Cardiac fibroblast (primary cell): ENCODE measurements at places on chromosomes 7 and 10.

GRCh38 chr7:112162784-112163506, 43.3 kb downstream of the DOCK4 start:
- no peak for DNase-seq

GRCh38 chr7:151684408-151685175, 164.9 kb upstream of the RHEB start:
- DNase-seq: no peak

DNA sequence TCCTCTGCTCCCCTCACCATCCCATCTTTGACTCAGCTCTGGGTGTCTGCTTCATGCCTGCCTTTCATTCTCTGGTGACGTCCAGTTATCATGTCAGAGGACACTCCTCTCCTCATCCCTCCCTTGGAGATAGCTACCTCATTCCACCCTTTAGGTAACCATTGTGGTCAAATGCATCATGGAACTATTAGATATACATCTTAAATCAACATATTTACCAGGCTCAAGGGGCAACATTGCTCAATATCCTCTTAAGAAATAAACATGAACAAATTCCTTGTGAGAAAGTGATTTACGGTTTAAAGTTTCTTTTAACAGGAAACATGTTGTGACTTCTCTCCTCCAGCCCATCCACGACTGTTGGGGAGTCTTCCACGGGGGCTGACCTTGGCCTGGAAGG, 511.6 kb upstream of the IGFBP3 start:
- DNase-seq: peak; percentile 81

- DNase-seq: peak; percentile 3
These were observed 257.3 kb downstream of the SDK1 start for GRCh38 chr7:3558400-3558799.

- no peak for DNase-seq
These were observed 111.3 kb upstream of the KCTD7 start for GRCh38 chr7:66517212-66517909.

DNA sequence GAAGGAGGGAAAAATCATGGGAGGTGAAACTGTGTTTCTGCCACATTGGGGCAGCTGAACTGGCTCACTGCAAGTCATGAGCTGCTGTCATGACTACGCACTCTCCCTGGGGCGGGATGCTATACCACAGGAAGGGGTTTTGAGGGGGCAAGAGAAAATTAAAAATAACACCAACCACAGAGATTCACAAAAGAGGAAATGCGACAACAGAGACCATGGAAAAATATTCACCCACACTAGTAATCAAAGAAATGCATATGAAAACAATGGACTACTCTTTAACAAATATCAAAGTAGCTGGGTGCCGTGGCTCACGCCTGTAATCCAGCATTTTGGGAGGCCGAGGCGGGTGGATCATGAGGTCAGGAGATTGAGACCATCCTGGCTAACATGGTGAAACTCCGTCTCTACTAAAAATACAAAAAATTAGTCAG, 65.2 kb upstream of the TM9SF3 start:
- DNase-seq: no peak

- no peak for DNase-seq
These were observed 130.8 kb downstream of the WNT2 start for GRCh38 chr7:117192108-117192507.

- no peak for DNase-seq
These were observed 22.7 kb downstream of the AVPI1 start for GRCh38 chr10:97664282-97664850.

GRCh38 chr7:2289111-2289586, 25.1 kb downstream of the SNX8 start:
- DNase-seq: no peak

DNA sequence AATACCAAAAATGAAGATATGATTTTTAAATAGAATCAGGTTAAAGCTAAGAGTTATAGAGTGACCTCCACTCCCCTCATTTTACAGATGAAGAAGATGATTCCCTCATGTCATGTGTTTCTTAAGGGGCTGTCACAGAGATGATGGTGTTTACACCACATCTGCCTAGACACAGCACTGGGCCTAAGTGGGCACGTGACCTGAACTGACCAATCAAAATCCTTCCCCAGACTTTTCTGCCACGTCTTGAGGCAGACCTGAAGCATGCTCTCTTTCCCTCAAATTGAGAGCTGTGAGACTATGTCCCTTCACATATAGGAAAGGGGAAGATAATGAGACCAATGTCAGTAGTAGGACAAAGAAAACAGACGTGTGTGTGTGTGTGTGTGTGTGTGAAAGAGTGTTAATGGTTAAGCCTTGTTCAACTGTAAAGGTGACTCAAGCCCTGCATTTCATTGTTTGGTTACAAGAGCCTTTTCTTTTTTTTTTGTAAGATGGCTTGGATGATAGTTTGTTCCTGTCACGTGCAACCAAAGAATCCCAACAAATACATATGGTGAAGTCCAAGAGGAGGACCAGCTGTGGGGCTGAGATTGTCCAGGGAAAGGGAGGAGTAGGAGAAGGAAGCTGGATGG, 172.8 kb upstream of the AOAH start:
- DNase-seq: no peak

GRCh38 chr10:4217653-4218052, 432.6 kb upstream of the KLF6 start:
- no peak for DNase-seq

DNA sequence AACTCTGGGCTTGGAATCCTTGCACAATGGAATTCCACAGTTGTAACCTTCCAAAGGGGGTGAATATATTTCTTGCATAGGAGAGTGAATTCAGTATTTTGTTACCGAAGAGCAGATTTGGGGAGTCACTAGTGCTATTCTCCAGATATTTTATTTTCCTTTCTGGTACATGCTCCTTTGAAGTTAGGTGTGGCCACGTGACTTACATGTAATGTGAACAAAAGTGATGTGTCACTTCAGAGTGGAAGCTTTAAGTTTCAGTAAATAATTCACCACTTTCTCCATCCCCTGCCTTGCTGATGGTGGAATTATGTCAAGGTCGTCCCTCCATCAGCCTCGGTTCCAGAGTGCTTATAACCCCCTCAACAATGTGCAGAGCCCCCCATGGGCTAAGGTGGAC, 25.3 kb downstream of the ASNS start:
- DNase-seq: no peak

GRCh38 chr7:84705706-84706105, 481.1 kb downstream of the SEMA3D start:
- peak; percentile 33 for DNase-seq

DNA sequence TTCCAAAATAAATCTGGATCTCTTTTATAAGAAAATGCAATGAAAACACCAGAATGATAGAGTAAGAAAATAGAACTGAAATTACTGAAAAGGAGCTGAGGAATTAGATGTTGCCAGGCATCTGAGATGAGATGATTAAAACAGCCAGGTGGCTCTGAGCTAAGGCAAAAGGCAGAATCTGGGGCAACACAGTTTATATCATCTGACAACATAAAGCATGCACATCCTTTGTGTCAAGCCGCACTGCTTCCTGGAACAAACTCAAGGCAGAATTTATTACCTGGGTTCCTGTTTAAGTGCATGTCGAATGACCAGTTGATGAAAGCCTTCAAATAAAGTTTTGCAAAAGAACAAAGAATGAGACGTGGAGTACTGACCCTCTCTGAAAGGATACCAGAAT, 247.0 kb downstream of the SNX10 start:
- no peak for DNase-seq

GRCh38 chr7:117176206-117176605, 146.7 kb downstream of the WNT2 start:
- DNase-seq: no peak

DNA sequence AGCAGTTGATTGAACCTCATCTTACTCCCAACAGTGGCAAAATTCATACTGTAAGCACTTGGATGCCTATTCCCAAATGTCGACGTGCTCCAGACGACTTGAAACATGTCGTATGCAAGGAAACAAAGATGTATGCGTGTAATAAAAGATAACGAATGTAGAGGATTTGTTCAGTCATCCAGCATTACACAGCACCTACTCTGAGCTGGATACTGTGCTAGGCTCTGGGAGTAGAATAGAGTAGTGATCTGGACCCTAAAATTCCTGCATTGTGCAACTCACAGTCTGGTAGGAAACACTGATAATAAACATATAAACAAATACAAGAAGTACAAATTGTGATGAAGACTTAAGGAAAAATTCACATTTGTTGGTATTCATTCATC, 5.6 kb upstream of the TBX20 start:
- DNase-seq: peak; percentile 8

DNA sequence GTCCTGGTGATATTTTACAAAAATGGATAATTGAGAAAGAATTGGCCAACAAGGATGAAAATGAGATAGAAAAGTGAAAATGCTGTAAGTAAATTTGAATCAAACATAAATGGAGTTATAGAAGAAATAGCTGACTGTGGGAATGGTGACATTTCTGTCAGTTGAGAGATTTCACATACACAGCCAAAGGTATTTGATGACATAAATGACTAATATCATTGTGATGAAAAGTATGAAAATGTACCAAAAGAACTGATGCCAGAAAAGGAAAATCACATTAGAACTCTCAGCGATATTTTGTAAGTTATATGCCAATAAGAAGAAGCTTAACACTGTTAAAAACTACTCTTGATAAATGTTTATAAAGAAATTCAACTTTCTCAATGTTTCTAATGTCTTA, 54.9 kb downstream of the TFPI2 start:
- DNase-seq: peak; percentile 62

- no peak for DNase-seq
These were observed 707.8 kb downstream of the SUGCT start for GRCh38 chr7:40842641-40843040.

GRCh38 chr7:2646680-2647571, 15.1 kb downstream of the TTYH3 start:
- no peak for DNase-seq

GRCh38 chr7:55172161-55172560, 153.3 kb downstream of the EGFR start:
- DNase-seq: no peak

- no peak for DNase-seq
These were observed 26.5 kb downstream of the LRGUK start for GRCh38 chr7:134153493-134154136.

DNA sequence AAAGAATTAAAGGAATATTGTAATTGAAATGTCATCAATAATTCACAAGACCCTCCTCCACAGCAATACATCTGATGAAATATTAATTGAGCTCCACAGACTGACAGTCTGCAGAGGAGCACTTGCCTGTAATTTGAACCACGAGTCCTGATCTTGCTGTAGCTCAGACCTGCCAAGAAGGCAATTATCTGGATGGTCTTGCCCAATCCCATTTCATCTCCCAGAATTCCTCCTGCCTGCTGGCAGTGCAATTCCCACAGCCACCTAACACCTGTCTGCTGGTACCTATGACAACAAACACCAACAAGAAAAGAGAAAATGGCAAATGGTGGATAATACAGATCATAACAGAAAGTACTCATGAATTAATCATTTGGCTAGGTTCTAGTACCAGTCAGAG, 38.5 kb downstream of the ERCC6 start:
- DNase-seq: no peak

- DNase-seq: peak; percentile 70
These were observed 210.4 kb upstream of the ADO start for GRCh38 chr10:62594093-62594520.

GRCh38 chr10:110033701-110034235, 26.0 kb downstream of the ADD3 start:
- no peak for DNase-seq

DNA sequence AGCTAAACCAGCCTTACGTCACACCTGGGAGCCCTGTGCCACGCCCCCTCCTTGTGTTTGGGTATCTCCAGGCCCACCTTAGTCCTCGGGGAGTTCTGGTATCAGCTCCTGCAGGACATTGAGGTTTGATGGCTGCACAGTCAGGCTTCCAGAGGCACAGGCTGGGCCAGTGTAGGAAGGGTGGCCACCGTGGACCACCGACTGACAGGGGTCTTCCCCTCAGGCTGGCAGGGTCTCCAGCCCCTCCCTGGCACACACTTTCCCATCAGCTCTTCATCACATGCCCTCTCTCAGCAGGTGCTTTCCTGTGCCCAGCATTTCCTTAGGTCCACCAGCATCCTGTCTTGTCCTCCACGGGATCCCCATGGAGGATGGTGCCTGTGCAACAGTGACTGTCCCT, 413.1 kb downstream of the TCERG1L start:
- DNase-seq: no peak

GRCh38 chr10:124318811-124319210, 99.9 kb downstream of the OAT start:
- no peak for DNase-seq

- no peak for DNase-seq
These were observed 329.4 kb upstream of the ZNF32 start for GRCh38 chr10:43978091-43978490.

- no peak for DNase-seq
These were observed 581.4 kb downstream of the TNS3 start for GRCh38 chr7:47000561-47000960.

- DNase-seq: no peak
These were observed 6.2 kb downstream of the CFAP58 start for GRCh38 chr10:104359811-104360210.

DNA sequence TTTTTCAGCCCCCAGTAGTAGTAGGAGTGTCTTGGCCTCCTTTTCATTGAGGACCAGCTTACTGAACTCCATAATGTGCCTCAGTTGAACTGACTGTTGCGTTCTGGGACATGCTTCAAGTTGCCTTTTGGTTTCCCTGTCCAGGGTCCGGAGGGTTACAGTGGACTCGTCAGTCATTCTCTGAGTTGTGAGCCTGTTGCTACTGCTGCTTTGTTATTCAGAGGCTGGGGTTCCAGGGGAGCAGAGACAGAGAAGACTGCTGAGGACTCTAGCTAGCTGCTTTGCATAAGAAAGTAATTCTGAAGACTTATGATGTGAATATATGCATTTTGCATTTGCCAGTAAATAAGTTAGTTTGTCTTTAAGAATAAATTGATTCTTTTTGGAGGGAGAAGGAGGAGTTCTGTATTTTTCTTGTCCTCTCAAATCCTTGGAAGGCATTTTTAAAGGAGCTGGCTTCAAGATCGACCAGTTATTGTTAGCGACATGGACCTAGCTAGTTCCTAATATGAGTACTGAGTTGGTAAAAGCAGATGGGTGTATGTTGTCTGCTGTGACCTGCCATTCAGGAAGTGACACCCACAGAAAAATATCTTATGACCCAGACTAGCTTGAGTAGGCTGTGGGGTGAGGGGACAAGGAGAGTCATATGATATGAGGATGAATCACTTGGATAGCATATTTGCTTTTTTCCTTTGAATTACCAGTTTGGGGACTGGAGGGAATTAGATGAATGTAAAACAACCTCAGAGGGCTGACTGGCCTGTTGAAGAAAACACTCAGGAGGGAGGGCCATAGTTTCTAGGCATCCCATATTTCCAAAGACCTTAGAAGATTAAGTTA, 8.3 kb downstream of the PI4K2A start:
- DNase-seq: peak; percentile 97

DNA sequence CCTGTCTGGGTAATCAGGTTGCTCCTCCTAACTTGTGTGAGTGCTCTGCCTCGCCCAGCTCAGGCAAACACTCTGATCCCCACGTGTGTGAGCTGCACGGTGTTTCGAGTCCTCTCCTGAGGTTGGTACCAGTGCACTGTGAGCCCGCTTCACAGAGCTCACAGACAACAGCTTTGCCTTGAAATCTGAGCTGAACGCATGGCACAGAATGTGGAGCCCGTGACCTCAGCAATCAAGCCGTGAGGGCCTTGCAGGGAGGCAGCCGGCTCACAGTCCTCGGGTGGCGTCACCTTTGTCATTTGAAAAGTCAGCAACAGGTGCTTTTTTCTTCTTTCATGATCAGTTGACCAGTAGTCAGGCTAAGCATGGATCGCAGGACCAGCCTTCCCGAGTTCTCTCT, 60.2 kb upstream of the ADGRA1 start:
- DNase-seq: no peak

- no peak for DNase-seq
These were observed 79.1 kb downstream of the VTI1A start for GRCh38 chr10:112526139-112526538.
